ENCODE measurements at places on chromosomes 1 and 21.

DNA sequence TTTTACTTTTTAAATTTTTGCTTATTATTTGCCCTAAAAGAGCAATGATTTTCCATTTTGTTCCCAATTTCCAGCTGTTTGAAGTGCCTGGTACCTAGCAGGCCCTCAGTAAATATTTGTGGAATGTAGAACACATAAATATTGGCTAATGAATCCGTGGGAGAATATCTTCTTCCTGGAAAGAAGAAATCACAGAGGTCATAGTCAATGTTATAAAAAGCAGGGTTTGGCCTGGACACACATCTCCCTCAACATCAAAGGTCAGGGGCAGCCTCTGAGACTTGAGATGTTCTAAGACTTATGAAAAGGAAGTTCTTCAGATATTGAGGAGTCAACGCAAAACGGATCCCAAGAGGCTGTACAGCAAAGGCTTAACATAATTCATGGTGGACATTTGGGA lies 358.1 kb downstream of the HHAT start:
- no peak for DNase-seq

GRCh38 chr1:27139980-27140379 lies 14.9 kb downstream of the SLC9A1 start:
- no peak for DNase-seq

GRCh38 chr1:155598842-155599331 lies 11.1 kb upstream of the MSTO1 start:
- peak; percentile 35 for DNase-seq

GRCh38 chr1:231295938-231296337 lies 41.7 kb downstream of the EXOC8 start:
- no peak for DNase-seq

DNA sequence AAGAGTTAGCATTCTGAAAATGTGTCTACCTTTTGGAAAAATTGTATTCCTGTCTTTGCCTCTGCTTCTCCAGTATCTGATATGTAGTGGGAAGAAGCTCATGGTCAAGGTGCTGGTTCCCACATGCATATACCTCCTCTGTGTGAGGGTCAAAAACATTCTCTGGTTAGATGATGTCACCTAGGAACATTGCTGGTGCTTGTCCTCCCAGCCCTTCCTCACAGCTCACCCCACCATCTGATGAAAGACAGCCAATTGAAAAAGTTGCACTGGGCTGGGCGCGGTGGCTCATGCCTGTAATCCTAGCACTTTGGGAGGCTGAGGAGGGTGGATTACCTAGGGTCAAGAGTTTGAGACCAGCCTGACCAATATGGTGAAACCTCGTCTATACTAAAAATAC lies 154.4 kb downstream of the NR5A2 start:
- DNase-seq, result no peak

- DNase-seq, result no peak
These were observed 69.9 kb upstream of the DR1 start for GRCh38 chr1:93275634-93276295.

DNA sequence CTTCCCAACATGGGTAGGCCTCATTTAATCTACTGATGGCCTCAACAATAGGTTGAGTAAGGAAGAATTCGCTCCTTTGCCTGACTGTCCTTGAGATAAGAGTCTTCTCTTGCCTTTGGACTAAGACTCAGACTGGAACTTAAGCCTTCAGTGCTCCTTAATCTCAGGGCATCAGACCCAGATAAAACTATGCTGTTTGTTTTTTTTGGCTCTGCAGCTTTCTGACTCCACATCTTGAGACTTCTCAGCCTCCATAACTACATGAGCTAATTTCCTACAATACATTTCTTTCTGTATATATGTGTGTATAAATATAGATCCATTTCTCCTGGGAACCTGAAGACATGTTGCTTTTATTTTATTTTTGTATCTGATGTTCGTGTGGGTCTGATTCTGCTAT lies 1470.7 kb upstream of the PRMT6 start:
- no peak for DNase-seq

GRCh38 chr1:165610866-165611265 lies 20.2 kb upstream of the MGST3 start:
- DNase-seq, result no peak

DNA sequence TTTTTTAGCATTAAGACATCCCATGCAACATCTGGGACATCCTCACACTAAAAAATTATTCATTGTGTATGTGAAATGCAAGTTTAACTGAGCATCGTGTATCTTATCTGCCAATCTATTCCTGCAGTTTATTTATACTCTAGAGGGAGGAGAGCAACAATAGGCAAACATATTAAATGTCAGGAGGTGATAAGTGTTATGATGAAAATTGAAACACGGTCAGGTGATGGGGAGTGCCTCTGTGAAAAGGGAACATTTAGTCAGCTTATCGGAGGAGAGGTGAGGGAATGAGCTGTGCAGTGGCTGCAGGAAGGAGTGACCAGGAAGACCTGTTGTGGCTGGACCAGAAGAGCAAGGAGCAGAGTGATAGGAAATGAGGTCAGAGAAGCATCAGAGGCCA lies 775 bp upstream of the EFCAB14 start:
- DNase-seq, result no peak

- peak; percentile 60 for DNase-seq
These were observed 376.9 kb downstream of the HHIPL2 start for GRCh38 chr1:222171005-222171404.

GRCh38 chr1:226001963-226002666 lies 3.0 kb upstream of the SDE2 start:
- peak; percentile 13 for DNase-seq

- no peak for DNase-seq
These were observed 413.4 kb downstream of the HLX start for GRCh38 chr1:221292652-221293051.

DNA sequence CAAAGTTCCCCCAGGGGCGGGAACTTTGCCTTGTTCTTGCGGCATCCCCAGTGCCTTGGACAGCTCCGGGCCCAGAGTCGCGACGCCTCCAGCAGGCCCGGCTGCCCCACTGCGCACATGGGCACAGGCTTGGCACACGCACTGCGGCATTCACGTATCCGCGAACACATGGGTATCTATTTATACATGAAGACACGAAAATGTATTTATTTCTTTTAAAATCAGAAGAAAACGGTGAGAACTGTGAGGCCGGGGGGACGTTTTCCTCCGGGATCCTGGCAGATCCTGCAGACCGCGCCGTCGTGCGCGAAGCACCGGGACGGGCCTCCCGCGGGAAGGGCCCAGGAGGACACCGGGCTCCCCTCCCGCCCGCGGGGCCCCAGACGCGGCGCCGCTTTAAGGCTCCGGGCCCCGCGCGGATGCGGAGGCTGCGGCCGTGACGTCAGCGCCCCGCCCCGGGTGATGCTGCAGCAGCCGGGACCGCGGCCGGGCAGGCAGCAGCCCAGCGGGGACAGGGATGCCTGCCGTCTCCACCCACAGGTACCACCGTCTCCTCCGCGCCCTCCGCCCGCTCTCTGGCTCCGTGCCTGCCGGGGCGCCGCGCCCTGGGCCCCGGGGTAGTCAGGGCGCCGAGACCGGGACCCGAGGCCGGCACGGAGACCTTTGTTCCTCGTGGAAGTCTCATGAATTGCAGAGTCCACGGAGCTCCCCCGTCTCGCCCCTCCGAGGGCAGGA lies at the start of gene SLC45A1:
Gene SLC45A1, plus strand, starts transcription at position 468 of the 735 bp plus-strand sequence. CDS start 6,216 bp downstream, outside the sequence.
- peak; percentile 74 for DNase-seq

- no peak for DNase-seq
These were observed 13.7 kb upstream of the MFSD2A start for GRCh38 chr1:39940980-39941871.

- DNase-seq, result no peak
These were observed 210.6 kb downstream of the HLX start for GRCh38 chr1:221089803-221090202.

DNA sequence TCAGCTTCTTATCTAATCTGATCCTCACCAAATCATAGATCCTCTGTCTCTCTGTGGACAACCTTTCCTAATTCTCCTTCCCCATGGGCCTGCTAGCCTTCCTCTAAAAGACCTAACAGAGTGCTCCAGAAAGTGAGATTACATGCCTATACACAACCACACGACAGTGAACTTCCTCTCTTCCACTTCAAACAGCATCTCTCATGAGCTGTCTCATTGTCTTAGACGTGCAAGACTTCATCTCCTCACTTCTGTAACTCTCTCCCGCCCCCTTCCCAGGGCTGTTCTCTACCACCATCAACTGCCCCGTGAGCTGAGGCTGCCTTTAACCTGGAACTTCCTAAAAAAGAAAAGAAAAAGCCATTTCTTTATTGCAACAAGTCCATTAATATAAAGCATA lies 14.1 kb upstream of the A3GALT2 start:
- DNase-seq, result no peak

GRCh38 chr1:182095946-182096345 lies 34.4 kb upstream of the ZNF648 start:
- DNase-seq, result no peak

DNA sequence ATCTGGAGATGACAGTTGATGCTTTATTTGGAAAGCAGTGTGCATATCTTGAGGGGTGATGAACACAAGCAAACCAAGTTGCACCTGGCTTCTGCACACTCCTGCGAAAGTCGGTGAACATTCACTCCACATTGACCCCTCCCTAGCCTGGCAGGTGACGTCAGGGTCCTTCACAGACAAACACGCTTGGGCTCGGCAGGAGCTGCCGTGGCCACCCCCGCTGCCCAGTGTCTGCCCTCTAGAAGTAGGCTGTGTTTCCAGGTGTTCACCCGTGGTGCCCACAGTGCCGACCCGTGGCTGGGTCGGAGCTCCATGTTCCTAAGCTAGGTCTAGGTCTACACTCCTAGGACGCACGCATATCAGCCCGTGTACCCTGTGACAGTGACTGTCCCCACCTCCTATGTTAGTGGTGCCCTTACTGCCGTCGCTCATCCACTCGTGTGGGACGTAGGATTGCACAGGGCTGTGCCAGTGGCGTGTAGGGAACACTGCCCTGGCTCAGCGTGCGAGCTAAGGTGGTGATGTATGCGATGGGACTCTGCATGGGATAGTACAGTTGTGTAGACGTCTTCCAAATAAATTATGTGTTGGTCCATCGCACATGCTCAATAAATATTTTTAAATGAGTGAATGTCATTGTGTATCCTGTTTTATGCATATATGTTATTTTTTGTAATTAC lies 29.0 kb downstream of the PRMT2 start:
- DNase-seq, result no peak

DNA sequence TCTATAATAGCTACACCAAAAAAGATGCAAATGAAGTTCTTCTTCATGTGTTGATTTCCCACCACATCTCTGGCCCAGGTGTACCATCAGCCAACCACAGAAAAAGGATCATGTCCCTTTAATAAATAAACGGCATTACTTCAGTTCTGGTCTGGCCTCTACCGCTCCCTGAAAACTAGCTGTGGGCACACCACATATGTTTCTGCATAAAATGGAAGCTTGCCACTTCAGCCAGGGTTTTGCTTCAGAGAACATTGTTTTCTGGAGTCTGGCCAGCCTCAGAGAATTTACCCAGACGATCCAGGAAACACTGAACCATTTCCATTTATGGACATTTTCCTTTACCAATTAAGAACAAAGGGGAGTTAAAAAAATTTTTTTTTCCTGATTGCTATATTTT lies 5.8 kb upstream of the LAMC2 start:
- peak; percentile 69 for DNase-seq

DNA sequence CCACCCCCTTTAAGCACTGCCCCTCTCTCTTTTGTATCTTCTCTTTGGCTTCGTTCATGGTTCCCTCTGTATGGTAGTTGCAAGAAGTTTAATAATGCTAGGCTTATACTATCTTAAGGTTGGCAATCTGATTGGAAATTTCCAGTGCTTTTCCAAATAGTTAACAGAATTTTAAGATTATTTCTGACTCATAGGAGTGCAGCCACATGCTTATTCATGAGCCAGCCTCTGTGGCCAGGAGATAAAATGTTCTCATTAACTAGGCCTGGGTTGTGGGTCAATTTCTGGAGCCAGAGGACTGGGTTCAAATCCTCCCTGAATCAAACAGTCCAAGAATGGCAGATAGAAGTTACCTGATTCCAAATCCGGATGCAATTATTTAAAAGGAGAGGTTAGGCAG lies 103.1 kb downstream of the ATP6V1G3 start:
- DNase-seq, result no peak

- no peak for DNase-seq
These were observed 370.2 kb upstream of the DAB1 start for GRCh38 chr1:57794078-57794477.

DNA sequence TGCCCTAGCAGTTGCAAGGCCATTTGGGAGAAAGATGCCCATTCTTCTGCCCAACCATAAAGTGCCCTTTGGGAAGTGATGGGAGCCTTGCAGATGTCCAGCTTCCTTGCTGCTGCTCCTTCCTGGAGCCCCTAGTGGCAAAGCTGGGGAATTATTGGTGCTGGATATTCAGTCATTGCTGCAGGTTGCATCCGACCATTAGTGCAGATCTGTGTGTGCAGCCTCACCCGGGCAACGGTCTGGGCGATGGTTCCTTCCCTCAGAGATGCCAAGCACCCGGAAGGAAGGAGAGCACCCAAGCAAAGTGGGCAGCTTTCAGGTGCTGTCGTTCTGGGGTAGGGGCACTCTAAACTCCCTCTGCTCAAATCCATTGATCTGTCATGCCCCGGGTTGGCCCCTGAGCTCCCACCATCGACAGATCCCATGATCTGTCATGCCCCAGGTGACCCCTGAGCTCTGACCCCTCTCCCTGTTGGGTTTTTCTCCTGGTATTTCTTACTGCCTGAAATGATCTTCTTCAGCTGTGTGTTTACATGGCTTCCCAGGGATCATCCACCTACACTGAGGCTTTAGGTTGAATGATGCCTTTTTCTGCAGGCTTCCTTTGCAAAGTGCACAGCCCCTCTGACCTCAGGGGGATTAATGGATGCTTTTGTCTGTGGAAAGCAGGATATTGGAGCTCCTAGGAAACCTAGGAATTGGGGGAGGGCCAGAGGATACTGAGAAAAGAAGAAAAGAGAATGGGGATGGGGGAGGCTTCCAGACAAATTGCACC lies 467.5 kb downstream of the PTPRU start:
- DNase-seq, result no peak

DNA sequence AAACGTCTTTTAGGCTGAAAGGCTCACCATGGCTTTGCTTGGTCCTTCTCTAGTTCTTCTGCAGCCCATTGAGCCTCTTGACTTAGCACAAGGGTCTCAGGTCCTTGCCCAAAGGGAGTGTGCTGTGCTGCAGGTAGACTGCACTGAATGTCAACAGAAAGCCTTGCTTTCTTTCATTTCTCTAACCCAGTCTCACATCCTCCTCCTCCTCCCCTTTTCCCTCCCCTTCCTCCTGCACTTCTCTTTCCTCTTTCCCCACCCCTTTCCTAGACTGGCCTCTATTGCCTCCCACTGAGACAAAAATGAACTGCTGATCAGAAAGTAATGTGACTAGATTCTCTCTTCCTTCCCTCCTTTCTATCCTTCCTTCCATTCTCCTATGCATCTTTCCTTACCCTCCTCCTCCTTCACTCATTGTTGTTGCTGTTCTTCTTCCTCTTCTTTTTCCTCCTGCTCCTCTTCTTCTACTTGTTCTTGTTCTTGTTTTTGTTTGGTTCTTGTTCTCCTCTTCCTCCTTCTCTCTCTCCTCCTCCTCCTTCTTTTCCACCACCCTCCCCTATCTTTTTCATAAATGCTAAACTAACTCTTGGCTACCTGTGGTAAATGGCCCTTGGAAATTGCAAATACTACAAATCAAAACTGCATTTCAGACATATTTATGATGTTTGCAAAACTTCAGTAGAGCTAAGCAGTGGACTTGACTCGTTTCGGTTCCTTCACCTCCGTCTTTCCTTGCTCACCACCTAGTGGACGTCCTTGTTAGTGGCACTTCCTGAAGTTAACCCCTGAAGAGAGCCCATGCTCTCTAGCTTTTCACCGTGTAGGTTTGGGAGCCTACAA lies at the start of gene SELL:
Gene SELL, minus strand, starts transcription at position 152 of the 840 bp plus-strand sequence. Its CDS starts 122 bp downstream, at position 30.
- peak; percentile 48 for DNase-seq

Data from SJCRH30 (cell line).